GM23248 (cell line): ENCODE measurements at places on chromosomes 5 and 9. TPM values are rescaled to one million over a fixed set of nuclear protein-coding genes. Genes with fewer than 3 reads are reported as not detected.

DNA sequence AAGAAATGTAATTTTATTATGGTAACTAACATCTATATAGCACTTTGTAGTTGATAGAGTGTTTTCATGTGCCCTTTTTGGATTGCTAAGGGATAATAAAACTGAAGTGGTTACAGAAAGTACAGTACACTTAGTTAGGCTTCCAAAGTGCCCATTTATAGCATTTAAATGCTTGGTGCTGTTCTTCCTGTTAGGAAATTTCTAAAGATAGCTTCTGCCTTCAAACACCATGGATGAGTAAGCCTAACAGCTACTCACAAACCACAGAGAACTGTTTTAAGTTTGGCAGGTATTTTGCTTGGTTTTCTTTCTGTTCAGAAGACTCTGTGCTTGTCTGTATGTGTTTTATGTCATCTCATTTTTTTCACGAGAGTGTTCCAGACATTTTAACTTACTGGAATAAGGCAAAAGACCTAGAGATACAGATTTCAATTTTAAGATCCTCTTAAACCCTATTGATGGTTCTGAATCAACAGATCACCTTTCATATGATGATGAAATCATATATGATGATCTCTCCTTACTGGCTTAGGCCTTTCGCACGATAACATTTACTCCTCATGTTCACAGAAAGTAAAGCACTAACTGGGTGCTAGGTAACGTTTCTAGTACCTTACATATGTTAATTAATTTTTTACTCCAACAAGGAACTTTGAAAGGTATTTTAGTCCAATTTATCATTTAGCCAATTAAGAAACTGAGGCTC, 4.4 kb downstream of the RIMOC1 start:
- peaks cover 48% of the 10 kb centered on the region for H3K36me3 ChIP-seq
- H3K4me1 ChIP-seq: peaks cover 38% of the 10 kb centered on the region
- peak overlapping the region; percentile 60 for H3K27ac ChIP-seq

GRCh38 chr5:57871496-57871895, 388.9 kb upstream of the ACTBL2 start:
- DNase-seq: no peak
- no peaks in the 10 kb centered on the region for H3K4me1 ChIP-seq
- H3K27me3 ChIP-seq: no peaks in the 10 kb centered on the region
- no peak overlapping the region for H3K27ac ChIP-seq
- no peak overlapping the region for H3K4me3 ChIP-seq

DNA sequence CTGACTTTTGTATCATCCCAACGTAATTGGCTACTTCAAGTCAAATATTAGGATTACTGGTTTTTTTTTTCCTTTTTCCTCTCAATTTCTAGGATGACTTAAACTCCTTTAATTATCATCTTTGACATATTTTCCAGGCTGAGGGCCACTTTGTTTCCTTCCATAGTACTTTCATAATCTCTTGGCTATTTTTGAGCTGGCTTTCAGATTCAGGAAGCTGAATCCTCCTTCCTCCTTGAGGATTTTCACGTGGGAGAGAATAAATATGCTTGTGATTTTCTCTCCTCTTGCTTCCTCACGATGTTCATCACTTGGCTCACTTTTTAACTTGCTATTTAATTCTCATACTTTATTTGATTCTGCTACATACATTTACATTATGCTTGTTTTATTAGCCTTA, 88.1 kb downstream of the ITGA1 start:
- no peak overlapping the region for H3K4me3 ChIP-seq
- H3K4me1 ChIP-seq: peaks cover 2% of the 10 kb centered on the region
- H3K27me3 ChIP-seq: no peaks in the 10 kb centered on the region
- H3K27ac ChIP-seq: no peak overlapping the region
- H3K36me3 ChIP-seq: no peaks in the 10 kb centered on the region

The LCN9 gene
- total RNA-seq: not detected in 2 replicates

The GABRA1 gene
- not detected in 2 replicates for total RNA-seq
